ENCODE measurements at places on chromosomes 3 and 15.

GRCh38 chr3:462851-463250 is 266.3 kb downstream of the CHL1 start:
- DNase-seq = no peak

- DNase-seq = no peak
These were observed 114.1 kb upstream of the CDIN1 start for GRCh38 chr15:36465304-36465703.

- no peak for DNase-seq
These were observed 705 bp upstream of the TFRC start for GRCh38 chr3:196082619-196082971.

GRCh38 chr15:70440416-70441138 is 322.8 kb downstream of the UACA start:
- no peak for DNase-seq

- DNase-seq = no peak
These were observed 257.9 kb downstream of the UACA start for GRCh38 chr15:70505411-70505919.

DNA sequence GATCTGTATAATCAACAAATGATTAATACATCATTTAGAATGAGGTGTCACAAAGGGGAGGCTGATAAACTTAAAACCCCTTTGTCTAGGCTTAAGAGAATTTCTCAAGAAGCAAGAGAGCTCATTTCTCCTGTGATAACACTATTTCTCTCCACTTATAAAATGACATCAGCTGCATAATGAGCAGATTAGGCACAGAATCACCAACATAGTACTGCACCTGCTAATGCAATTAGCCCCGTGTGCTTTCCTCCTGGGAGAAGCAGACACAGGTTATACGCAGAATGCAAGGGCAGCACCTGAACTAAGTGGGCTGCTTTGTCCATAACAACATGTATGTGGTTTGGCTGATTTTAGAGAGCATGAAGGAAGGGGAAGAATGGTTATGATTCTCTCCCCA is 515.3 kb upstream of the CFAP20DC start:
- no peak for DNase-seq

DNA sequence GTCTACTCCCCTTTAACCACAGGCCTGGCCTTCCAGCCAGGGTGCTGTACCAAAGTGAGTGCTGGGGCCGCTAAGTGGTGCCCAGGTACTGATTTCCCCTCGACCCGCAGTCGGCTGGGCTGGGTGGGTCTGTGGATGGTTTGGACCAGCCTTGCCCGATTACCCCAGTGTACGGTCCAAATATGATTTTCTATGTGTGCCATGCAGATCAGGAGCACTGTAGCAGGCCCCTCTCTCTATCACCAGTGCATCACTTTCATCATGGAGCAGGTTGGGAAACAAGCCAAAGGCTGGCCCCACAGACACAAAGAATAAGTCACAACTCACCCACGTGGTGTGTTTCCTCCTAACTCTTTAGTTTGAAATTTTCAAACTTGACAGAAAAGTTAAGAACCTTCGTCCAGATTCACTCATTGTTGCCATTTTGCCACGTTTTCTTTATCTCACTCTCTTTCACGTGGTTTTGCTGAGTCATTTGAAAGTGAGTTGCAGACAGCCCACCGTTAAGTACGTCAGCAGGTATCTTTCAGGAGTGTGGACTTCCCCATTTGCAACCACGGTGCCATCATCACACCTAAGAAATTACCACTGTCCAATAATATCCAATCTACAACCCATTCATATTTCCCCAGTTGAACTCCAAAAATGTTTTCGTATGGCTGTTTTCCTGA is 37.0 kb downstream of the ZNF710 start:
- DNase-seq = peak; percentile 2

DNA sequence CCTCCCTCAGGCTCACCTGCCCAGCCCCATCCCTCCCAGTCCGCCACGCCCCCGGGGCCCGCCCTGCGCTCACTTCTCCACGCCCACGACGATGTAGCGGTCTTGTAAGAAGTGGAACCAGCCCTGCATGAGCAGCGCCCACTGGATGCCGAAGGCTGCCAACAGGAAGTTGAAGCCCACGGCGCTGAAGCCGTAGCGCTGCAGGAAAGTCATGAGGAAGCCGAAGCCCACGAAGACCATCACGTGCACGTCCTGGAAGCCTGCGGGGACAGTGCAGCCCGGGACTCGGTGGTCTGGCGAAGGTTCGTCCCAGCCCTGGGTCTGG is 9.7 kb downstream of the RHCG start:
- peak; percentile 55 for DNase-seq

All from Peyer's patch (tissue), 4 donors.